T-cell (primary cell): ENCODE measurements at places on chromosomes 6 and 20. TPM values are rescaled to one million over a fixed set of nuclear protein-coding genes. Genes with fewer than 3 reads are reported as not detected.

GRCh38 chr6:169725125-169726048 is 1.1 kb upstream of the PHF10 start:
- no peaks in the 10 kb centered on the region for H3K36me3 ChIP-seq
- H3K4me3 ChIP-seq: peak overlapping the region; percentile 55
- peak overlapping the region; percentile 44 for H3K27ac ChIP-seq
- peak; percentile 7 for DNase-seq
- H3K4me1 ChIP-seq: peaks cover 17% of the 10 kb centered on the region

GRCh38 chr6:128139519-128139918 is 238.7 kb upstream of the THEMIS start:
- no peaks in the 10 kb centered on the region for H3K27me3 ChIP-seq
- no peaks in the 10 kb centered on the region for H3K36me3 ChIP-seq
- DNase-seq: no peak
- peaks cover 2% of the 10 kb centered on the region for H3K4me1 ChIP-seq

DNA sequence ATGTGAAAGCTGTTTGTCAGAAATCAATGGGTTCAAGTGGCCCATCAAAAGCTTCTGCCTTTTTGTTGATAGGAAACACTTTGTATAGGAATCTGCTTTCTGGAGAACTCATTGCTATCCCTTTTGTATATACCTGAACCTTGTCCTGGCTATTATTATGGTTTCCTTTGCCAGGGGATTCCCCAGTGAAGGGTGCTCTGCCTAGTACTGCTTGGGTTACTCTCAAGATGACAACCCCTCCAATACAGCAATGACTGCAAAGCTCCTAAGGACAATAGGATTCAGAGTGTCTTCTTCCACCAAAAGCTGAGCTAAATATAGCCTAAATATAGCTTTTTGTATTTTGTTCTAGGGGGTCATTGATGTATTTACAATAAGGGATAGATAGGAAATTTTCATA is 54.0 kb upstream of the PTPRK start:
- no peak overlapping the region for H3K27ac ChIP-seq
- no peak for DNase-seq
- no peaks in the 10 kb centered on the region for H3K36me3 ChIP-seq
- no peaks in the 10 kb centered on the region for H3K4me1 ChIP-seq
- no peaks in the 10 kb centered on the region for H3K27me3 ChIP-seq

GRCh38 chr6:25156123-25156522 is 123.1 kb upstream of the CARMIL1 start:
- no peaks in the 10 kb centered on the region for H3K4me1 ChIP-seq
- peaks cover 6% of the 10 kb centered on the region for H3K27me3 ChIP-seq

DNA sequence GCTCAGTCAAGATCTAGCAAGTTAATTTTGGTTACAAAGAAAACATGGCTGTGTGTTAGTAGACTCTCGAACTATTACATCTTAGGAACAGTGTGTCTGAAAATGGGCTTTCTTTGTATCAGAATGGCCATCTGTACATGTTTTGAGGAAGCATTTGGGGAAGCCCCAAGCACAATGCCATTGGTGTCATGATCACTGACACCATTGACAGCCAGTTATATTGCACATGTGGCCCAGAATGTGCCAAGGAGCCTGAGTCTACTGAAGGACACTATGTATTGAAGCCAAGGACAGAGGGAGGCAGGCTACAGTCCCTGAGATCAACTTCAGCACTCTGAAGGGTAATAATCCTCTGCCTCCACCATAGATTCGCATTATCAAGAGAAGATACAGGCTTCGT is 12.6 kb upstream of the FAM50B start:
- no peak overlapping the region for H3K27ac ChIP-seq
- no peaks in the 10 kb centered on the region for H3K27me3 ChIP-seq
- no peaks in the 10 kb centered on the region for H3K4me1 ChIP-seq
- no peak overlapping the region for H3K4me3 ChIP-seq
- no peaks in the 10 kb centered on the region for H3K36me3 ChIP-seq

GRCh38 chr6:8243475-8243874 is 141.1 kb upstream of the EEF1E1 start:
- no peak for DNase-seq
- no peaks in the 10 kb centered on the region for H3K4me1 ChIP-seq
- no peak overlapping the region for H3K4me3 ChIP-seq
- H3K27ac ChIP-seq: no peak overlapping the region
- H3K27me3 ChIP-seq: peaks cover 6% of the 10 kb centered on the region

GRCh38 chr6:106147476-106147875 is 61.3 kb downstream of the PRDM1 start:
- no peaks in the 10 kb centered on the region for H3K36me3 ChIP-seq
- peaks cover 38% of the 10 kb centered on the region for H3K4me1 ChIP-seq
- no peaks in the 10 kb centered on the region for H3K27me3 ChIP-seq

DNA sequence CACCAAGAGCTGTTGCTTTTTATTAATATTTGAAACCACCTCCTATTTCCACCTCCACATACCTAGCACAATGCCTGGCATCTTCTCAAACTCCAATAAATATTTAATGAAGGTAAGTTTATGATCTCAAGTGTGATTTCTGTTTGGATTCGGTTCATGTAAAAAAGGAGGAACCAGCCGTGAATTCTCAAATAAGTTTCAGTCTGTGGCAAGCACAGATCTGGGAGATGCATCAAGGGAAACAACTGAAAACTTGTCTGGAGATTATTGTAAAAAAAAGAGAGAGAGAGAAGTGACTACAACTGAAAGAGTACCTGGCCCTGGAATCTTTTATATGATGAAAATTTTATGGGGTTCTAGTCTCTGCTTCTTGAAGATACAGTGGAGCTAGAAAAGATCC is 52.8 kb upstream of the PNRC1 start:
- H3K27ac ChIP-seq: no peak overlapping the region
- no peaks in the 10 kb centered on the region for H3K36me3 ChIP-seq
- DNase-seq: no peak
- H3K4me3 ChIP-seq: no peak overlapping the region
- peaks cover 9% of the 10 kb centered on the region for H3K27me3 ChIP-seq
- H3K4me1 ChIP-seq: no peaks in the 10 kb centered on the region

GRCh38 chr20:31851240-31851955 is 6.0 kb upstream of the FOXS1 start:
- DNase-seq: no peak
- no peak overlapping the region for H3K27ac ChIP-seq
- H3K36me3 ChIP-seq: no peaks in the 10 kb centered on the region
- H3K27me3 ChIP-seq: peaks cover 51% of the 10 kb centered on the region

DNA sequence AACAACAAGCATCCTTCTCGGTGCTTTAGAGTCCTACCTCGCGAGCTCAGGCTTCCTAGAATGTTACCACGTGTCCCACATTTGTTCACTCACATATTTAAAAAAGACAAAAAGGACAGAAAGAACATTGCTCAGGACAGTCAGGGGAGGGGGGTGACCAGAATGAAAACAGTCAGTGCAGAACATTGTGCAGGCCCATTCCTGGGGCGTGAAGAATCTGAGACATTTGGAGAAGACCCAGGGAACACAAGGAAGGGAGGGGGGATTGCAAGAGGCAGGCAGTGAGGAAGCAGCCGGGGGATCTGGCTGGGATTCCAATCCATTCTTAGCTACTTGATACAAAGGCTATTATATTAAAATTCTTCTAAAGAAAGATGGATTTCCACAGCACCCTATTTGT is 270.4 kb upstream of the CITED2 start:
- no peak overlapping the region for H3K27ac ChIP-seq
- no peaks in the 10 kb centered on the region for H3K27me3 ChIP-seq
- H3K36me3 ChIP-seq: no peaks in the 10 kb centered on the region
- H3K4me1 ChIP-seq: no peaks in the 10 kb centered on the region

- H3K27ac ChIP-seq: no peak overlapping the region
- H3K36me3 ChIP-seq: no peaks in the 10 kb centered on the region
Observed at GRCh38 chr6:90849686-90850085, 262.8 kb upstream of the MAP3K7 start.

GRCh38 chr6:22828179-22829062 is 259.1 kb downstream of the HDGFL1 start:
- no peak overlapping the region for H3K27ac ChIP-seq
- no peaks in the 10 kb centered on the region for H3K27me3 ChIP-seq
- H3K4me1 ChIP-seq: no peaks in the 10 kb centered on the region
- no peak for DNase-seq
- H3K36me3 ChIP-seq: no peaks in the 10 kb centered on the region
- H3K4me3 ChIP-seq: no peak overlapping the region

DNA sequence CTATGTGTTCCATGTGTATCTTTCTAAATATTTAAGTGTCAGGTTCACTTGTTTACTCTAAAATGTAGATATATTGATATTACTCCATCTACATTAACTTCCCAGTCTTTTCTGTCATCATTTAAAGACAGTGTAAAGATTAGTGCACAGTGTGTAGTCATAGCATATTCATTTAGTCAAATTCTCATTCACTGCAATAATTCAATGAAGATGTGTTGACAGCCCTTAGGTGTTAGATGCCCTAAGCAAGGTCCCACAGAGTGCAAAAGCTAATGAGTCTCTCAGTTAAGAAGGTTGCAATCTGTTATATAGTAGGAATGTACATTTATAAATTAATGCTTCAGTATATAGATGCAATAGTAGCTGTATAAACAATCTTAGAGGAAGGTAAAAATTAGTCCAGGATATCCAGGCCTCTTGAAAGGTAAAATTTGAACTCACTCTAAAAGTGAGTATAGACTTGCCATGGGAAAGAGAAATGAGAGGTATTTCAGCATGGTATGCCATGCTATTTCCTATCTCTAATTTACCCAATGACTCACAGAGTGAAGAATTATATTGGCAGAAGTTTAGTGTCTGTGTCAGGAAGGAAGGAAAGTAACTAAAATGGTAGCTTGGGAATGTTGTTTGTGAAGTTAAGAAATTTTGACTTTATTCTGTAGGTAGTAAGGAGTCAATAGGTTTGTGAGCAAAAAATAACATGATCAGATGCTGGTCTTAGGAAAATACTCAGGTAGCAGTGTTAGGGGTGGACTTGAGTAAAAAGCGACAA is 969.9 kb upstream of the CITED2 start:
- H3K27me3 ChIP-seq: no peaks in the 10 kb centered on the region
- H3K4me3 ChIP-seq: no peak overlapping the region
- H3K36me3 ChIP-seq: no peaks in the 10 kb centered on the region
- H3K27ac ChIP-seq: no peak overlapping the region

- H3K4me3 ChIP-seq: no peak overlapping the region
- peaks cover 7% of the 10 kb centered on the region for H3K27me3 ChIP-seq
- peak; percentile 36 for DNase-seq
- H3K27ac ChIP-seq: no peak overlapping the region
Observed at GRCh38 chr20:29873946-29874345, 1383.5 kb upstream of the DEFB115 start.

GRCh38 chr6:161038229-161039031 is 46.9 kb downstream of the MAP3K4 start:
- no peaks in the 10 kb centered on the region for H3K4me1 ChIP-seq
- H3K27me3 ChIP-seq: no peaks in the 10 kb centered on the region
- peaks cover 14% of the 10 kb centered on the region for H3K36me3 ChIP-seq
- DNase-seq: no peak
- H3K4me3 ChIP-seq: no peak overlapping the region

GRCh38 chr6:111818539-111819226 is 54.6 kb downstream of the FYN start:
- peaks cover 29% of the 10 kb centered on the region for H3K4me1 ChIP-seq
- H3K36me3 ChIP-seq: no peaks in the 10 kb centered on the region
- H3K27me3 ChIP-seq: no peaks in the 10 kb centered on the region
- no peak overlapping the region for H3K4me3 ChIP-seq
- H3K27ac ChIP-seq: peak overlapping the region; percentile 40

DNA sequence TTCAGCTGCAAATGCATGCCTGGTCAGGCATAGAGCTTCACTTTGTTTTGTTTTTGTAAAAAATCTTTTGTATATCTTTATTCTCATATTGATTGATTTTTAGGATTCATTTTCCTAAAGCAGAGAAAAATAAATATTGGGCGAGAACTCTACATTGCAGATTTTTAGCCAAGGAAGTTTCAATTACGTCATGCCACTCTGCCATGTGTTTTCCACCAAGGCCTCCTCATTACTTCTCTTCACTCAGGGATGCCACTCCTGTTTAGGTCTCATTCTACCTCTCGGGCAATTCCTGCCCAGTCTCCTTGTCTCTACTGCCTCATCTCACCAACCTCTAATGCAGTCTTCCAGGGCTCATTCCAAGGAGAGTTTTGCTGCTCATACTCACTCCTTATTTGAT is 497.3 kb upstream of the SPTLC3 start:
- no peak overlapping the region for H3K4me3 ChIP-seq
- no peak overlapping the region for H3K27ac ChIP-seq
- H3K4me1 ChIP-seq: no peaks in the 10 kb centered on the region
- H3K27me3 ChIP-seq: no peaks in the 10 kb centered on the region
- H3K36me3 ChIP-seq: no peaks in the 10 kb centered on the region

DNA sequence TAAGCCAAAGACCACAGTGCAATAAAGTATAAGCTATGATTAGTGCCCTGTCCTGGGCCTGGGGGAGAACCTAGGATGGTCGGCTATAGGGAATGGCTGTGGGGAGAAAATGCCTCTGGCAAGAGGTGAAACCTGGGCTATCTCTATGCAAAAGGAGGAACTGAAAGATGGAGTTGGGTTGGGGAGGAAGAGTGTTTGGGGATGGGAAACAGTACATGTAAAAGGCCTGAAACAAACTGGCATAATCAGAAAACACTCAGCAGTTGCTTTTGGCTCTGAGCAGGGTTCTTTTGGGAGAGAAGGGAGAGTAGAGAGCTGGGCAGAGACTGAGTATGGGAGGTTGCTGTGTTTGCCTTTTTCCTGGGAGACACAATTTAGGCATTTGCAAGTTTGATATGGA is 31.9 kb upstream of the FUCA2 start:
- peak overlapping the region; percentile 78 for H3K27ac ChIP-seq
- peaks cover 14% of the 10 kb centered on the region for H3K4me1 ChIP-seq
- DNase-seq: no peak
- no peaks in the 10 kb centered on the region for H3K27me3 ChIP-seq

GRCh38 chr6:11812951-11813350 is 34.3 kb upstream of the ADTRP start:
- no peak overlapping the region for H3K27ac ChIP-seq
- H3K4me3 ChIP-seq: no peak overlapping the region
- H3K27me3 ChIP-seq: no peaks in the 10 kb centered on the region
- H3K4me1 ChIP-seq: no peaks in the 10 kb centered on the region
- H3K36me3 ChIP-seq: no peaks in the 10 kb centered on the region

- H3K36me3 ChIP-seq: no peaks in the 10 kb centered on the region
- H3K4me3 ChIP-seq: peak within 1 kb of the TSS; percentile 85
- peak; percentile 76 for DNase-seq
- peak within 1 kb of the TSS; percentile 17 for H3K27ac ChIP-seq
- no peaks in the 10 kb centered on the region for H3K27me3 ChIP-seq
- H3K4me1 ChIP-seq: peaks cover 20% of the 10 kb centered on the region
Observed at GRCh38 chr6:83065511-83066192, at the start of gene UBE3D. Gene UBE3D, minus strand, starts transcription at chr6:83065841. Its CDS starts 123 bp downstream, at chr6:83065718.

GRCh38 chr20:17646209-17646960 is 35.7 kb downstream of the RRBP1 start:
- peaks cover 8% of the 10 kb centered on the region for H3K4me1 ChIP-seq
- no peaks in the 10 kb centered on the region for H3K36me3 ChIP-seq
- DNase-seq: no peak
- no peak overlapping the region for H3K27ac ChIP-seq

GRCh38 chr20:63748070-63748933 is 8.7 kb downstream of the SLC2A4RG start:
- no peaks in the 10 kb centered on the region for H3K36me3 ChIP-seq
- H3K27me3 ChIP-seq: no peaks in the 10 kb centered on the region
- peaks cover 48% of the 10 kb centered on the region for H3K4me1 ChIP-seq
- no peak overlapping the region for H3K4me3 ChIP-seq

The RBM38 gene
- 218 TPM for total RNA-seq

The FAM50B gene
- total RNA-seq: 2.3 TPM

The SAMD10 gene
- 24.2 TPM for total RNA-seq

The OPN5 gene
- not detected for total RNA-seq

The SKIC2 gene
- total RNA-seq: 110 TPM

The LIN28B gene
- 0.41 TPM for total RNA-seq

The SLC35D3 gene
- total RNA-seq: not detected
